ENCODE measurements at places on chromosomes 3 and 15.

- no peak for DNase-seq
These were observed 23.3 kb downstream of the SLC6A6 start for GRCh38 chr3:14425581-14426304.

DNA sequence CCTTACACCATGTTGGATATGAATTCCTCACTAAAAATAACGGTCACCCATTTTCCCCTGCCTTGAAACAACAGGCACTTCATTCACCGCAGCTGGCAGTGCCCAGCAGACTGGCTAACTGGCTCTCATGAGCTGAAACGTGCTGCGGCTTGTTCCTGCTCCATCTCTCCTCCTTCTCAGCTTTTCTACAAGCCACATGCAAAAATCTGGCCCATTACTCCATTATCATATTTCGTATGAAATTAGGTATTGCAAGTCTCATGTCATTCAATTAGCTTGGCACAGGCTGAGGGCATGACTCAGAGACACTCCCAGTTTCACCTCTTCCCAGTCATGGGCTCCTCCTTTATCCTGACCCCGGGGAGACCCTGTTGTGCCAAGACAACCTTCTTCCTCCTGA, 60.0 kb downstream of the MAGEF1 start:
- no peak for DNase-seq

GRCh38 chr15:62989366-62990055, 53.0 kb upstream of the TPM1 start:
- no peak for DNase-seq

DNA sequence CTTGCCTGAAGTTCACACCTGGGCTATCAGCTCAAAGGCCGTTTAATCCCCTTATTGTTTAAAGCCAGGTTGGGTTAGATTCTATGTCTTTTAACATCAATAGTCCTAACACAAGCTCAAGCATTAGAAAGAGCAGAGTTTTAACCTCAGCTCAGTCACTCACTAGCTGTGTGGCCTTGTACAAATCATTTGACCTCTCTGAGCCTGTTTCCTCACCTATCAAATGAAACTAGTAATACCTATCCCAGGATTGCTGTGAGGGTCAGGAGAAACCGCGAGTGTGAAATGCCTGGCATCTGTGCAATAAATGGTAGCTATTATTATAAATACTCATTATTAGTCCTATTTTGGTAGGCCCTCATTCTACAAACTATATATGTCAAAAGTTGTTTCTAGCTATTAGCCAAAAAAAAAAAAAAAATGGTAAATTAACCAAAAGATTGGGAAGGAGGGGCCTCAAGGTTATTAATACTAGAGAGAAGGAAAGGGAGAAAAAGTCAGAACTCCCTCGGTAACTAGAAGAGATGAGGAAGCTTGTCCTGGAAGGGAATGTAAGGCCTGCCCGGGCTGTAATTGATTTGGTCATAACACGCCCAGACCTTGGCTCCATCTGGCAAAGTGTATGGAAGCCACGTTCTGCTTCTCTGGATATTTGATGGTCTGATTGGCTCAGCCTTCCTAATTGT, 510.5 kb upstream of the PROK2 start:
- DNase-seq, result no peak

- DNase-seq, result no peak
These were observed 101.5 kb downstream of the PGPEP1L start for GRCh38 chr15:98905963-98906711.

GRCh38 chr3:128493570-128494366, 767 bp upstream of the GATA2 start:
- DNase-seq, result no peak

- DNase-seq, result no peak
These were observed 262.1 kb downstream of the IL20RB start for GRCh38 chr3:137219801-137220445.

GRCh38 chr3:143677430-143677829, 170.8 kb downstream of the SLC9A9 start:
- no peak for DNase-seq

- DNase-seq, result no peak
These were observed 116.6 kb downstream of the TRIM42 start for GRCh38 chr3:140794507-140794906.

- no peak for DNase-seq
These were observed 116.0 kb upstream of the LRRN1 start for GRCh38 chr3:3683261-3683660.

DNA sequence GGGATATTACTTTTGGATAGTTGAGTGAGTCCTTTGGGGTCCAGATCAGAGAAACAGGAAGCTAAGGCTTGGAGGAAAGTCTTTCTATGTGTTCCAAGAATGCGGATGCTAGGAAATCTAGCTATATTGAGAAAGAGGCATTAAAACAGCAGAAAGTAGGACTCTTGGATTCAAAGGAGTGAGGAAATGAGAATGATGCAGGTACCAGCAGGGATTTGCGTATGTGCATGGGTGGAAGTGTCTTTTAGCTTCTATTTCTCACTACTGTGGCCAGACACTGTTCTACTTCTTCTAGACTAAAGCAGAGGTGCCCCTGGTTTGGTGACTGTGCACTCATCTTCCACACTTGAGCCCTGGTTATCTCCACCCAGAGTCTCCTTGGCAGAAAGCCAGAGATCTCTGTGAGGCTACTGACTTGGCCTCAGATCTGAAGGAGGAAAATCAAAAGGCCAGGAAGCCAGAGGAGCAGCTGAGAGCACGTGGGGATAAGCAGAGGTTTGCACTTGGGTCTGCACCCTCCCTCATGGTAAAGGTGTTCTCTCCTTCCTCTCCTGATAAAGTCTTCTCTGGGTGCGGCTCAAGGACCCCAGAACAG, 44.3 kb downstream of the ATP2B2 start:
- DNase-seq, result no peak

DNA sequence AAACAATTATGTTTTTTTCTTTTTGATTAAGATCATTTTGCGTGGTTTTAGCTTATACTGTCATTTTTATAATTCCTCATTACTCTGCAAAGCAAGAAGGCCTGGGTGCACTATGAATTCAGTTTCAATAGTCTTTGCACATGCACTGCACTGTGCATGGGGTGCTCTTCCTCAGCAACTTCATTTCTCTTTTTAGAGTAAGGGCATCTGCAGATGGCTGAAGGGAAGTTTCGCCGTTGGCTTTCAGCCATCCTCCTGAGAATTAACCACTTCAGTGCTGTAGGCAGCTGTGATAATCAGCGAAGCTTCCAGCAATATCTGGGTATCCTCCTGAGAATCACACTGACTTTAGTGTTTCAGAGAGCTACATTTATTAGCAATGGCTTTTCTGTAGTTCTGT, 284.8 kb downstream of the GBE1 start:
- DNase-seq, result no peak

DNA sequence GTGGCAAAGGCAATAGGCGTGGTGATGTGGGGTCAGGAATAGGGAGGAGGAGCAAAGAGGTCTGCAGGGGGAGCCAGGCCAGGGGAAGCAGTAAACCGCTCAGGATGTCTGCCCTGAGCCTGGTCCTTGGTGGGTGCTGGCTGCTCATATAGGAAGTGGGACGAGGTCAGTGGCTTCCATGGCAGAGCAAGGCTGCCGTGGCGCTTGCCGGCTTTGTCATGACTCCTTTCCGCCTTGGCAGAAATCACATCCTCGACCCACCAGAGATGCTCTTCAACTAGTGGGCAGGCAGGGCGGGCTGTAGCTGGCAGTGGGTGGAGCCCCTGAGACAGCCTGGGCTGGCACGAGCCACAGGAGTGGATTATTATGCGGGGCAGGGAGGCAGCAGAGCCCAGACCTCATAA, 13.1 kb upstream of the SKOR1 start:
- DNase-seq, result no peak

GRCh38 chr3:1117843-1118473, 25.1 kb downstream of the CNTN6 start:
- no peak for DNase-seq

DNA sequence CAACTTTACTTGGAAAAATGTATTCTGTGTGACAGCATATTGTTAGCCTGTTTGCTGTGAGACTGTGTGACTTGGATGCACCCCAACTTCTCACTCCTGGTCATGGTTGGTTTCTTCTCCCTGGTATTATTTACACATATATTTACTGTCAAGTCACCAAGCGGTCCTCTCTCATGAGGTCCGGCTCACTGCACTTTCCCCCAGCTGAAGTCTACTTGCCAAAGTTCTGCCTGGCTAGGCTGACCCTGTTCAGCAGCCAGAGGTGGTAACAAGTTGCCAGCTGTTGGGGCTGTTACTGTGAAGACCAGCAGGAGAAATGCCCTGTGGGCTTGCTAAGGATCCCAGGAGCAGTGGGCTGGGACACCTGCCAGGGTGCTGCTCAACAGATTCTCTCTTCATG, 337.5 kb downstream of the MFSD1 start:
- DNase-seq, result no peak

DNA sequence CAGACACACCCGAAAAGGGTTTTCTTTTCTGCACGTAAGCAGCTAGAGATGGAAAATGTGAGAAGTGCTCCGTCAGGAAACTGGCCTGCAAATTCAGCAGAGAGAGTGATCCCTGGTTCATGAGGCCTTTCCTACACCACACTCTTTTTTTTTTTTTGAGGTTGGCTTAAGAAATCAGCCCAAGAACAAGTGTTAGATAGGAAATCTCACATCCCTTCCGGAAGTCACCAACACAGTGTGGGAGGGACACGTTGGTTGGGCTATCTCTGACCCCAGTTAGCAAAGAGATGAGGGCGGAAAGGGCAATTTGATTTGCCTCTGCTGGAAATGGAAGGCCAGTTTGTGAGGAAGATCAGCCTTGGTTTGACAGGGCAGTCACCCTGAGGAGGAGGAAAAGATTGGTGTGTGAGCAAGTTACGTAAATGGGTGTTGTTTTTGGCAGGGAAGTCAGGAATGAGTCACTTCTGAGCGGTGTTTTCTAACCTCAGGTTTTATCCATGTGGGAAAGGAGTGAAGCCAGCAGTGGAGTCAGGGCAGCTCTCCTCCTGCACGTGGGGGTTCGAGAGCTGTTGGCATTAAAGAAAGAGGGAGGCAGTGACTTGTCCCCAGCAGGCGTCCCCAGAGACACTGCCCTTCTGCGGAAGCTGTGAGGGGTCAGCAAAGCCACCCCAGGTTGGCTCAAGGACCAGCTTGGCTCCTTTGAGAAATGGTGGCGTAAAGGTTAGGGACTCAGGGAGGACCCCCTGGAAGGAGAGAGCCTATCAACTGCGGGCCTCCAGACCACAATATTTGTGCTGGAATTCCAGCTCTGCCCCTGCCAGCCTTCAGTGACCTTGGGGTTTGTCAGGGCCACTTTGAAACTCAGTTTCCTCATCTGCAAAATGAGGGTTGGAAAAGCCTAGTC, 237.6 kb upstream of the BHLHE40 start:
- no peak for DNase-seq

- DNase-seq, result no peak
These were observed 298.9 kb upstream of the CBLB start for GRCh38 chr3:106167728-106168127.

DNA sequence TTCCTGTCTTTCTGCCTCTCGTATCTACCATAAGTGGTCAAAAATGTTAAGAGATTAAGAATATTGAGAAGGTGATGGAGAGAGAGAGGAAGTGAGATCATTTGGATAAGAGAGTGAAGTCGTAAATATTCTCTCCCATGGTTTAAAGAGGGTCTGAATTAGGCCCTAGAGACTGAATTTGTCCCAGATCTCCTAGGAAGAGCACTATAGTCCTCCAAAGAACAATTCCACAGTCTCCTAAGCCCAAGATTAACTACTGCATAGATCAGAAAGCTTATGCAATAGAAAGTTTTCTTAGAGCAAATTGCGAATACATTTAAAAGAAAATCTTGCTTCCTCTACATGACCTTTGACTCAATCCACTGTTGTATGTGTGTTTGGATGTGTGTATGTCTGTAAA, 598.8 kb downstream of the TUSC7 start:
- no peak for DNase-seq

DNA sequence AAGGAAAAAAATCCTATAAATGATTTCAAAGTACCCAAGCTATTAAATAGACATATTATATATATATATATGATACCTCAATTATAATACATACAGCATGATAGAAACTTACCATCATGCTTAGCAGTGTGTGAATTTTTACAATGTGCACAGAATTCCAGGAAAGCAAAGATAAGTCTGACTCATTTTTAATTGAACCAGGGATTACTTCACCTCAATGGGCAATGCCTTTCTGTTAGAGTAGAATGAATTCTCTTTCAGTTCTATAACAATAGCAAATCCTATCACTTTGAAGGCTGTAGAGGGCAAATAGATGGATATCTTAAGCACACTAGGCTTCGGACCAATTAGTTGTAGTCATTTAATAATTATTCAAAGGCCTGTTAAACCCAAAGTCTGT, 54.8 kb upstream of the P3H2 start:
- no peak for DNase-seq

- DNase-seq, result no peak
These were observed 16.4 kb downstream of the ARRDC4 start for GRCh38 chr15:97976766-97977503.

GRCh38 chr3:133888726-133889340, 6.8 kb downstream of the RAB6B start:
- DNase-seq, result no peak

- DNase-seq, result no peak
These were observed 64.6 kb downstream of the EDEM1 start for GRCh38 chr3:5252131-5252530.

- DNase-seq, result no peak
These were observed 110.4 kb downstream of the RPL22L1 start for GRCh38 chr3:170759511-170760173.

- no peak for DNase-seq
These were observed 49.2 kb downstream of the CAPN7 start for GRCh38 chr3:15255215-15255614.

GRCh38 chr3:155372281-155372680, 78.8 kb upstream of the STRIT1 start:
- DNase-seq, result no peak

GRCh38 chr3:167396075-167396474, 16.0 kb upstream of the ZBBX start:
- DNase-seq, result no peak

DNA sequence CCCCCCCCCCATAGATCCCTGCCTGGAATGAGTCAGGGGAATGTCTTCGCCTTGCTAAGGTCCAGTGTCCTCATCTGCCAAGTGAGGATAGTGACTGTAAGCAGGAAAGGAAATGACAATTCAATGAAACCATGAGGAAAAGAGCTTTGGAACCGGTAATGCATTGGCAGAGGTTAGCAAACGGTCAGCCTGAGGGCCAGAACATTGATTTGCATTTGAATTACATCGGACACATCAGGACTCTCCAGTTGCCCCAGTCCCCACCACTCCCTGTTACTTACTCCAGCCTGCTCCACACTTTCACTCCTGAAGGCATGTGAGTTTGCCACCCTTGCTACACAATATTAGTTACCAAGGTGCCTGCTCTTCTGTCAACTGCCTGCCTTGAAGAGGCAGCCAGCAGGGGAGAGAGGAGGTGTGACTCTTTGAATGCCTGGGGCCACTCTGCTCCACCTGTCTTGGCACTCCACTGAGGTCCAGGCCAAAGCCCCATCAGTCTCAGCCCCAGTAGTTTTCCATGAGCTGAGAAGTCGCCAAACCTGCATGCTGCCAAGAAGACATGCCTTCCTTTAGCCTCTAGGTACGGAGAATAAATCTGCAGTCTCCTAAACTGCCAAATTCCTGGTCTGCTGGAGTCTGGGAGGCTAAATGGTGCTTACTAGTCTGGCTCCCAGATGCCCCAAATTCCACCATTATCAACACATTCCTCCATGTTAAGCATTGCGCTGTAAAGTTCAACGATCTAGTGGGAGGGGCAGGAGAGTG, 191.7 kb upstream of the TLE3 start:
- DNase-seq, result no peak

Data from GM13977 (cell line).